ENCODE measurements at places on chromosomes 12 and 14. TPM values are rescaled to one million over a fixed set of nuclear protein-coding genes. Genes with fewer than 3 reads are reported as not detected.

The P2RX2 gene
- not detected for total RNA-seq

DNA sequence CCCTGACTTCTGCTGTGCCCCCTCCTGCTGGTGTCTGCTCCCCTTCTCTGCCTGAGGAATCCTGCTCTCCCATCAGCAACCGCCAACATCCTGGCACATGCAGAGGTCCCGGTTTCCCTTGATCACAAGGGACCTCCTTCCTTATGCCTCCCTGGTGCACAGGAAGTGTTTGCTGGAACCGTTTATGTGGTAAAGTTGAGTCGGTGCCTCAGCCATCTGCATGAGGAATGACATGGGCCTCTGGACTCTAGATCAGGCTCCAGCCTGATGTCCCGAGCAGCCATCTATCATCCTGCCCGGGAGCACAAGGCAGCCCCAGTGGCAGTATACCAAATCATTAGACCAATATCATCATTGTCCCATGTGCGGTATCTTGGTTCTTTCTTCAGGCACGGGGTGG, 90.4 kb downstream of the BORCS5 start:
- no peaks in the 10 kb centered on the region for H3K36me3 ChIP-seq
- no peaks in the 10 kb centered on the region for H3K27me3 ChIP-seq
- H3K4me1 ChIP-seq, result peaks cover 68% of the 10 kb centered on the region

DNA sequence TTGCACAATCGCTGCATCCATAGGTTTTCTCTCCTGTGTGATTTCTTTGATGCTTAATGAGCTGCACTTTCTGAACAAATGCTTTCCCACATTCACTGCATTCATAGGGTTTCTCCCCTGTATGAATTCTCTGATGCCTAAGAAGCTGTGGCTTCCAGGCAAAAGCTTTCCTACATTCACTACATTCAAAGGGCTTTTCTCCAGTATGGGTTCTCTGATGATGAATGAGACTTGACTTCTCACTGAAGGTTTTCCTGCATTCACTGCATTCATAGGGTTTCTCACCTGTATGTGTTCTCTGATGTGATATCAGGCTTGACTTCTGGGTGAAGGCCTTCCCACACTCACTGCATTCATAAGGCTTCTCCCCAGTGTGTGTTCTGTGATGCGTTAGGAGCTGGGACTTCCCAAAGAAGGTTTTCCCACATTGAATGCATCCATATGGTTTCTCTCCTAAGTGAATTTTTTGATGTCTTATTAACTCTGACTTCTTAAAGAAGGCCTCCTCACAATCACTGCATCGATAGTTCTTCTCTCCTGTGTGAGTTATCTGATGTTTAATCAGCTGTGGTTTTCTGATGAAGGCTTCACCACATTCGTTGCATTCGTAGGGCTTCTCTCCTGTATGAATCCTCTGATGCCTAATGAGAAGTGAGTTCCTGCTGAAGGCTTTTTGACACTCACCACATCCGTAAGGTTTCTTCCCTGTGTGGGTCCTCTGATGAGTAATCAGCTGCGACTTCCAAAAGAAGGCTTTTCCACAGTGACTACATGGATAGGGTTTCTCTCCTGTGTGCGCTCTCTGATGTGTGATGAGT, 30.3 kb downstream of the ZNF605 start:
- peaks cover 2% of the 10 kb centered on the region for H3K36me3 ChIP-seq
- no peaks in the 10 kb centered on the region for H3K27me3 ChIP-seq
- DNase-seq, result no peak
- no peaks in the 10 kb centered on the region for H3K4me1 ChIP-seq

GRCh38 chr12:76255281-76255680, 92.9 kb downstream of the BBS10 start:
- no peak overlapping the region for H3K4me3 ChIP-seq
- no peaks in the 10 kb centered on the region for H3K4me1 ChIP-seq
- H3K36me3 ChIP-seq, result no peaks in the 10 kb centered on the region
- peaks cover 3% of the 10 kb centered on the region for H3K27me3 ChIP-seq
- DNase-seq, result no peak

Measured in HepG2 (cell line).